Thymus (tissue), 14 donors: ENCODE measurements at places on chromosomes 5 and 9. TPM values are rescaled to one million over a fixed set of nuclear protein-coding genes. Genes with fewer than 3 reads are reported as not detected.

The OGN gene
- 10.1 TPM for total RNA-seq

The SPAG8 gene
- 3.1 TPM for total RNA-seq

The DOCK8 gene
- 54.5 TPM for total RNA-seq

The GFI1B gene
- total RNA-seq, result 0.61 TPM

The PCDHA11 gene
- 0.05 TPM for total RNA-seq

The SPINK4 gene
- total RNA-seq, result 0.38 TPM

The RNF20 gene
- 21.2 TPM for total RNA-seq

The TAF11L5 gene
- not detected for total RNA-seq

The ACO1 gene
- total RNA-seq, result 18.7 TPM

The SLC30A5 gene
- 37.6 TPM for total RNA-seq

The GRIA1 gene
- 0.14 TPM for total RNA-seq

The OTP gene
- total RNA-seq, result 0.05 TPM

- no peak overlapping the region for H3K4me3 ChIP-seq
- H3K36me3 ChIP-seq, result no peaks in the 10 kb centered on the region
- no peak overlapping the region for H3K27ac ChIP-seq
These were observed 143.3 kb upstream of the IRX2 start for GRCh38 chr5:2894736-2895135.

DNA sequence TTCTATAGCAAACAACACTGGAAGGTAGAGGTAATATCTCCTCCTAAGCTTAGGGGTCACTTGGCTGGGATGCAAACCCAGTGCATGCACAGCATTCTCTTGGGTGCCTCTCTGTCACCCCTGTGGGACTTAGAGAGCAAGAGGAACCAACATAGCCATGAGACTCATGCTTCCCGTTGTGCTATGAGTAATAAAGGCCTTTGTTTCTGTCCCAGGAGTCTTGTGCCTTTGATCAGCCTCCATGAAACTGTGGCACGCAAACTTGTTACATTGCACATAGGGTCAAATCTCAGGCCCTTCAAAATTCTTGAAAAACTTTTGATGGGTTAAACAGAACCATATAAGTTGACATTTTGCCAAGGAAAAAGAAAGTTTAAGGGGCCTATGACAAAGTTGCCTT, 272.8 kb downstream of the TAF11L14 start:
- H3K4me3 ChIP-seq, result no peak overlapping the region
- H3K27me3 ChIP-seq, result no peaks in the 10 kb centered on the region
- no peak overlapping the region for H3K27ac ChIP-seq
- no peaks in the 10 kb centered on the region for H3K36me3 ChIP-seq
- DNase-seq, result no peak

- H3K36me3 ChIP-seq, result no peaks in the 10 kb centered on the region
- H3K27me3 ChIP-seq, result no peaks in the 10 kb centered on the region
- DNase-seq, result no peak
- no peak overlapping the region for H3K4me3 ChIP-seq
These were observed 80.6 kb downstream of the SH3PXD2B start for GRCh38 chr5:172373680-172374079.

- no peak overlapping the region for H3K27ac ChIP-seq
- no peak for DNase-seq
- peaks cover 16% of the 10 kb centered on the region for H3K4me1 ChIP-seq
- H3K27me3 ChIP-seq, result peaks cover 5% of the 10 kb centered on the region
- H3K4me3 ChIP-seq, result peak overlapping the region; percentile 77
These were observed 902 bp downstream of the TMED9 start for GRCh38 chr5:177592905-177593304.

- DNase-seq, result no peak
- no peak overlapping the region for H3K4me3 ChIP-seq
- no peaks in the 10 kb centered on the region for H3K4me1 ChIP-seq
These were observed 366.2 kb downstream of the ENC1 start for GRCh38 chr5:74274326-74274725.

- H3K4me3 ChIP-seq, result no peak overlapping the region
- DNase-seq, result peak; percentile 48
- H3K36me3 ChIP-seq, result no peaks in the 10 kb centered on the region
These were observed 105.4 kb upstream of the FER start for GRCh38 chr5:108642170-108642906.

GRCh38 chr5:26034813-26035212, 1003.6 kb downstream of the CDH9 start:
- H3K4me1 ChIP-seq, result no peaks in the 10 kb centered on the region
- no peak overlapping the region for H3K4me3 ChIP-seq
- H3K27ac ChIP-seq, result no peak overlapping the region
- no peak for DNase-seq
- no peaks in the 10 kb centered on the region for H3K27me3 ChIP-seq

GRCh38 chr5:87888139-87888538, 380.5 kb downstream of the TMEM161B start:
- H3K27ac ChIP-seq, result no peak overlapping the region
- H3K4me1 ChIP-seq, result no peaks in the 10 kb centered on the region
- DNase-seq, result no peak
- H3K27me3 ChIP-seq, result no peaks in the 10 kb centered on the region

DNA sequence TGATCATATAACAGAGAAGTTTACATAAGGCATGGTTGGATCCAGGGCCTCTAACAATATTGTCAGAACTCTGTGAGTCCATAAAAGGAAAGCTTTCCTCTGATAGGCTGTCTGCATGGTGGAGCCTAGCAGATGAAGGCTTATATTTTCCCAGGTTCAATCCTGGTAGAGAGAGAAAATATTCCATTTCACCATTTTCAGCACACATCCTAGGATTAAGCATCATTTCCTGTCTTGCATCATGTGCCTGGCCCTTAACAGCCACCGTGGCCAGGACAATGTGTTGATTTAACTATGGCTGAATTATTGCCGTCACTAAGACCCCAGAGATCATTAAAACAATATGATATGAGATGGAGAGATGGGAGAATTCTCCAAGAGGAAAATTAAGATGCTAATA, 90.9 kb upstream of the GRIA1 start:
- no peak for DNase-seq
- no peaks in the 10 kb centered on the region for H3K36me3 ChIP-seq
- no peak overlapping the region for H3K27ac ChIP-seq
- no peak overlapping the region for H3K4me3 ChIP-seq
- no peaks in the 10 kb centered on the region for H3K27me3 ChIP-seq
- no peaks in the 10 kb centered on the region for H3K4me1 ChIP-seq

DNA sequence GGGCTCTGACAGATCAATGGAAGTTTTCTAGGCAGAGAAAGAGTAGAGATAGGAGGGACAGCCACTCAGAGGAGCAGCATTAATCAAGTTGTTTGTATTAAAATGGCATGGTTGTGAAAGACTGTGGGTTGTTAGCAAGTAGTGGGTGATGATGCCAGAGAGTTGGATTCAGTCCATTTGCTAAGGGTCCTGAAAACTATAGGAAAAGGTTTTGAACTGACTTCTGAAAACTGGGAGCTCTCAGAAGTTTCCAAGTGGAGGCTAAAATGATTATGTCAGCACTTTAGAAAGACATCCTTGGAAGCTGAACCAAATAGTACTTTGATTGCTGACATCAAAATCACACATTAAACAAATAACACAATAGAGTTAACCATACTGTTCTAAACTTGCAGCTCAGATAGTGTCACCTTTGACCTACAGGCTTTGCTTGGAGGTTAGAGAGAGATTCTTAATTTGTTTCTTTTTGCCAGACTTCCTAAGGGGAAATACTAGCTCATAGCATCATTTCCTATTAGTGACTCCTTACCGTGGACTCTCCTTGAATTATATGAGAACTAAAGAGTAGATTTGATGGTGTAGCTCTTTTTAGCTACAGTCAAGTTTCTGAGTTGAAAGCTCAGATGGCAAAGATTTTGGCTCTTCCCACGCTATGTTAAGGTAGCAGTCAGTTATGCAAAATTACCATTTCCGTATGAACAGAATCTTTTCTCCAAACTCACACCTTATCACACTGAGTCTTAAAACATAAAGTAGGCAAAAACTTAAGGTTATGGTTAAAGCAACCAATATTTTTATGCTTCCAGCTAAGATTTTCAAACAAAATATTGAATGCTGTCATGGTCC, 277.1 kb downstream of the NR3C1 start:
- no peak overlapping the region for H3K27ac ChIP-seq
- no peak for DNase-seq
- H3K4me1 ChIP-seq, result no peaks in the 10 kb centered on the region
- H3K27me3 ChIP-seq, result no peaks in the 10 kb centered on the region
- H3K36me3 ChIP-seq, result no peaks in the 10 kb centered on the region
- no peak overlapping the region for H3K4me3 ChIP-seq

GRCh38 chr9:77218612-77219011, 41.3 kb downstream of the VPS13A start:
- H3K27me3 ChIP-seq, result no peaks in the 10 kb centered on the region
- no peak for DNase-seq
- H3K4me3 ChIP-seq, result no peak overlapping the region
- H3K4me1 ChIP-seq, result no peaks in the 10 kb centered on the region
- peaks cover 10% of the 10 kb centered on the region for H3K36me3 ChIP-seq

DNA sequence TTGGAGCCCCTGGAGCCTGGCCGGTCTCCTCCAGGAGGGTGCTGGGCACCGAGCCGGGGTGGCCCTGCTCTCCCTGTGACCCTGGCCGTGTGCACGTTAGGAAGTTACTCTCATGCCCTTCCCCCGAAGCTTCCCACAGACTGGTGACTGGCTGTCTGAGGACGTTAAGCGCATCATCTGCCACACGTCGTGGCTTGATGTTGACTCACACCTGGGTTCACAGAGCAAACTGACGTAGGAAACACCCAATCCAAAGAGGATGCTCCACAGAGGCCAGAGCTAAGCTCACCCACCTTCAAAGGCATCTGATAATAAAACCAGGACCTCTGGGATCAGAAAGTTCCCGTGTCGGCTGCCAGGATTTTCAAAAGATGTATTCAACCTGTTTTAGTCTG, 152.9 kb upstream of the PHYKPL start:
- no peaks in the 10 kb centered on the region for H3K27me3 ChIP-seq
- DNase-seq, result peak; percentile 55
- peak overlapping the region; percentile 38 for H3K27ac ChIP-seq
- peaks cover 22% of the 10 kb centered on the region for H3K4me1 ChIP-seq
- H3K4me3 ChIP-seq, result no peak overlapping the region

GRCh38 chr9:14347406-14348122, 33.6 kb upstream of the NFIB start:
- peaks cover 96% of the 10 kb centered on the region for H3K27me3 ChIP-seq
- peak overlapping the region; percentile 64 for H3K27ac ChIP-seq
- DNase-seq, result no peak
- no peaks in the 10 kb centered on the region for H3K4me1 ChIP-seq
- no peak overlapping the region for H3K4me3 ChIP-seq

DNA sequence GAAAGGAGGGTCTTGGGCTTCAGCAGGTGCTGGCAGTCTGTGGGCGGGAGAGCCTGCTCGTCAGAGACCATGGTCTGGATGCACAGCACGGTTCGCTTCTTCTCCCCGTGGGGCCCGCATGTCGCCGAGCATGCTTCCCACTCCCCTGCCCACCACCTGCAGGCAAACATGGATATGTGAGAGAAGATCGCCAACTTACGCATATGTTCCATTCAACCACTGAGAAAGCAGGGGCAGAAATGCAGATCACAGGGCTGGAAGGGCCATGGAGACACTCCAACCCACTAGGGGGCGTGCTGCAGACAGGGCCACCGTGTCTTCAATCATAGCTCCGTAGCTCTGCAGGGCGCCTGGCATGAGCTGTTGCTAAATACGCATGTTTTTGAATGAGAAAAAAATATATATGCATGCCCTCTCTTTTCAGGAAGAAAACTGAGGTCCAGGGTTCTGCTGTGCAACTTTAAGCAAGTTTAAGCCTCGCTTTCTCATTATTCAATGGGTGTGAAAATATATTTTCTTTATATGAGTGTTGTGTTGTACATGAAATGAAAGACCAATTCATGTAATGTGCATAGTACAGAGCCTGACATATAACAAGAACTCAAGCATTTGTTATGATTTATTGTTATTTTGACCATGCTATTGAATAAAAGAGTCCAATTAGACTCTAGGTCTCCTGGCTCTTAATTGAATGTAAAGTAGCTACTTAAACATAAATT, 148.0 kb downstream of the TARS1 start:
- no peaks in the 10 kb centered on the region for H3K4me1 ChIP-seq
- H3K36me3 ChIP-seq, result no peaks in the 10 kb centered on the region
- H3K27ac ChIP-seq, result no peak overlapping the region
- no peak overlapping the region for H3K4me3 ChIP-seq
- peak; percentile 15 for DNase-seq
- no peaks in the 10 kb centered on the region for H3K27me3 ChIP-seq

- H3K4me1 ChIP-seq, result no peaks in the 10 kb centered on the region
- no peak overlapping the region for H3K4me3 ChIP-seq
- no peaks in the 10 kb centered on the region for H3K27me3 ChIP-seq
- no peaks in the 10 kb centered on the region for H3K36me3 ChIP-seq
These were observed 219.0 kb upstream of the EDIL3 start for GRCh38 chr5:84603568-84604185.

DNA sequence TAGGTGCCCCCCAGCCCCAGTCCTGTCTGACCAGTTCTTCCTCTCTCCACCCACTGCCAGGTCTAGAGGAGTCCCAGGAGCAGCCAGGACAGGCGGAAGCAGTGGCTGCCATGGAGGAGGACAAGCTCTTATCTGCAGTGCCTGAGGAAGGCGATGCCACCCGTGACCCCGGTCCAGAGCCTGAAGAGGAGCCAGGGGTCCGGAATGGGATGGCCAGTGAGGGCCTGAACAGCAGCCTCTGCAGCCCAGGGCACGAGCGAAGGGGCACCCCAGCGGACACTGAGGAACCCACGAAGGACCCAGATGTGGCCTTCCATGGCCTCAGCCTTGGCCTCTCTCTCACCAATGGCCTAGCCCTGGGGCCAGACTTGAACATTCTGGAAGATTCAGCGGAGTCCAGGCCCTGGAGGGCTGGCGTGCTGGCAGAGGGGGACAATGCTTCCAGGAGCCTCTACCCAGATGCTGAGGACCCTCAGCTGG, 13.8 kb downstream of the PSD2 start:
- H3K4me3 ChIP-seq, result no peak overlapping the region
- H3K4me1 ChIP-seq, result no peaks in the 10 kb centered on the region
- no peak overlapping the region for H3K27ac ChIP-seq
- H3K36me3 ChIP-seq, result no peaks in the 10 kb centered on the region
- no peak for DNase-seq

- no peak overlapping the region for H3K27ac ChIP-seq
- H3K27me3 ChIP-seq, result no peaks in the 10 kb centered on the region
- H3K4me3 ChIP-seq, result no peak overlapping the region
- no peaks in the 10 kb centered on the region for H3K36me3 ChIP-seq
- no peaks in the 10 kb centered on the region for H3K4me1 ChIP-seq
These were observed 1196.1 kb upstream of the CDH9 start for GRCh38 chr5:28234356-28234968.
